ENCODE measurements at places on chromosomes 3 and 15.

- DNase-seq, result no peak
Observed at GRCh38 chr15:41560572-41560874, 1.5 kb downstream of the TYRO3 start.

DNA sequence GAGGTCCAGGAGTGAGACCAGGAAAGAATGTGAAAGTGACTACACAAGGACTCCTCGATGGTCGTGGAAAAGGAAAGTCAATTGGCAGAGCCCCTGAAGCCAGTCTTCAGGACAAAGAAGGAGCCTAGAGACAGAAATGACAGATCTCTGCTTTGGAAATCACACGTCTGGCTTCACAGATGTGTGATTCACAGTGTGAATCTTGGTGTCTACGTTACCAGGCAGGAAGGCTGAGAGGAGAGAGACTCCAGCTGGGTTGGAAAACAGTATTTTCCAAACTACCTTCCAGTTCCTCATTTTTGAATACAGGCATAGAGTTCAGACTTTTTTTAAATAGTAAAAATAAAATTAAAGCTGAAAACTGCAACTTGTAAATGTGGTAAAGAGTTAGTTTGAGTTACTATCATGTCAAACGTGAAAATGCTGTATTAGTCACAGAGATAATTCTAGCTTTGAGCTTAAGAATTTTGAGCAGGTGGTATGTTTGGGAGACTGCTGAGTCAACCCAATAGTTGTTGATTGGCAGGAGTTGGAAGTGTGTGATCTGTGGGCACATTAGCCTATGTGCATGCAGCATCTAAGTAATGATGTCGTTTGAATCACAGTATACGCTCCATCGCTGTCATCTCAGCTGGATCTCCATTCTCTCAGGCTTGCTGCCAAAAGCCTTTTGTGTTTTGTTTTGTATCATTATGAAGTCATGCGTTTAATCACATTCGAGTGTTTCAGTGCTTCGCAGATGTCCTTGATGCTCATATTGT is 6.0 kb downstream of the CCR2 start:
- DNase-seq, result no peak

- DNase-seq, result no peak
Observed at GRCh38 chr15:51425517-51426040, 84.1 kb downstream of the GLDN start.

GRCh38 chr15:79099692-79100091 is 9.1 kb upstream of the RASGRF1 start:
- DNase-seq, result no peak

DNA sequence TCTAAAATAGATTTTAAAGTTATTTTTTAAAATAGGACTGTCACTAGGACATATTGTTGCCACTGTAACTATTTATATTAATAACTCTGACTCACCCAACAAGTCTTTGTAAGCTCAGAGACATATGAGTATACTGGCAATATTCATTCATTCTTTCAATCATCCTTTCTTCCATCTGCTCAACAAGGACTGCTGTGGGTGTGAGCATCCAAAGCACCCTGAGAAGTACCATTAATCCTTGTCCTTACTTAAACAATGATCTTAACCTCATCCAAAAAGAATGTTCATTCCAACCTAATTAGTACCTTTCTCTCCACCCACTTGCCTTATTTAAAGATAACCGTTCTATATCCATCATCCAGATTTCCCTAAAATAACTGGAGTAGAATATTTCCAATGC is 94.2 kb upstream of the PPP2R3A start:
- DNase-seq, result no peak

DNA sequence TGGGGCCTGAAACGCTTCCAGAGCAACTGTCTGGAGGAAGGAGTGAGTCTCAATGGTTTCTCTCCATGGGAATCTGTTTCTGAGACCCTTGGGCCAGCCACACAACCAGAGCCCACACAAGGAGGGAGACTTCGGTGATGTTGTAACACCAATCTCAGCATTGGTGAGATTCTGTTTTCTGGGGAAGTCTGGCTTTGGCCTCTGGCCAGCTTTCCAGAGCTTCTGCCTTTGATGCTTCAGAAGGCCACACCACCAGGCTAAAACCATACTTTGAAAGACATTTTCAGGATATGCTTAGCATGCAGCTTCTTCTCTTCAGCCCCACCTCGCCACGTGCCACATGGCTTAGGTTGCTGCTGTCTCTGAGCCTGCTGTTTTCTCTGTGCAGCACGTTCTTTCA is 3.6 kb upstream of the EEFSEC start:
- no peak for DNase-seq

DNA sequence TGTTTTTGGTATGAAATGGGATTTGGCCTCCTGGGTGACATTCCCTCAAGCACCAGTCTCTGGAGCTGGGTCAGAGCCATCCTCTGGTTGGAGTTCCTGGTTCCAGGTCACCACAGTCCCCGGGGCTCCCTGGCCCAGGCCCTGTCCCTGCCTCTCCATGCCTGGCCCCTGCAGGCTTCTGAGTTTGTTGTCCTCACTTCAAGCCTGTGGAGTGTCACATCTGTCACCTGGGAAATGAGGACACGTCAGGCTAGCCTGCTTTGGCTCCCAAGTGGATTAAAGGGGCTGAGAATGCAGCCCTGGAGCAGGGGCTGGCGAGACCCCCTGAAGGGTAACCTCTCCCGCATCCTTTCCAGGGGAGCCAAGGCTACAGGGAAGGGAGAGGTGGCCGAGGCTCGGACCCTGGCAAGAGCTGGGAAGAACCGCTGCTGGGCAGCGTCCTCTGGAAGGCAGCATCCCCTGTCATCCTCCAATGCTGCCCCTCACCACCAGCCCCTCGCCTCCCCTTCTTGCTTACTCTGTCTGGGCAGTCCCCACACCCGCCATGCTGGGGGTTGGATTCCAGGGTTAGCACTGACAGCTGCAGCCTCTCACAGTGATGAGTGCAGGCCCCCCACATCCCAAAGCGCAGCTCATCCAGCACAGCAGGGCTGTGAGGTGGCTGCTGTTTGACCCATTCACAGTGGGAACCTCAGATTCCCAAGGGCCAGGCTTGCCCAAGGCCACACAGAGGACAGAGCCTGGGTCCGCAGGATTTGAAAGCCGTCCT is 75.5 kb upstream of the IQSEC1 start:
- DNase-seq, result no peak

GRCh38 chr3:11045536-11045935 is 53.0 kb downstream of the SLC6A1 start:
- DNase-seq, result no peak

DNA sequence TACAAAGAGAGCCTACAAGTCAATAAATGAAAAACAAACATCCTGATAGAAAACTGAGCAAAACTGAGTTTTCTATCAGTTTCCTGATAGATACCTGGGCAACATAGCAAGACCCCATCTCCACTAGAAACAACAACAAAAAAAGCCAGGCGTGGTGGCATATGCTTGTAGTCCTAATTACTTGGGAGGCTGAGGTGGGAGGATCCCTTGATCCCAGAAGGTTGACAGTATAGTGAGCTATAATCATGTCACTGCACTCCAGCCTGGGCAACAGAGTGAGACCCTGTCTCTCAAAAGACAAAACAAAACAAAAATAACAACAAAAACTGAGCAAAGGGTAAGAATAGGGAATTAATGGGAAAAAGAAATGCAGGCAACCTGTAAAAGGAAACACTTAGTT is 23.9 kb upstream of the UBE2E1 start:
- DNase-seq, result no peak

DNA sequence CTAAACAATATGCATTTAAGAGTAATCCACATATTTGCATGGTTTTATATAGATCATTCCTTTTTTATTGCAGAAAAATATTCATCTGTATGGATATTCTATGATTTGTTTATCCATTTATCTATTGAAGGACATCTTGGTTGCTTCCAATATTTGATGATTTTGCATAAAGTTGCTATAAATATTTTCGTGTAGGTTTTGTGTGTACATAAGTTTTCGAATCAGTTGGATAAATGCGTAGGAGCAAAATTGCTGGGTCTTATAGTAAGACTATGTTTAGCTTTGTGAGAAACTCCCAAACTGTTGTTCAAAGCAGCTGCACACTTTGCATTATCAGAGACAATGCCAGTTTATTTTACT is 971.2 kb downstream of the DIPK2A start:
- DNase-seq, result no peak

DNA sequence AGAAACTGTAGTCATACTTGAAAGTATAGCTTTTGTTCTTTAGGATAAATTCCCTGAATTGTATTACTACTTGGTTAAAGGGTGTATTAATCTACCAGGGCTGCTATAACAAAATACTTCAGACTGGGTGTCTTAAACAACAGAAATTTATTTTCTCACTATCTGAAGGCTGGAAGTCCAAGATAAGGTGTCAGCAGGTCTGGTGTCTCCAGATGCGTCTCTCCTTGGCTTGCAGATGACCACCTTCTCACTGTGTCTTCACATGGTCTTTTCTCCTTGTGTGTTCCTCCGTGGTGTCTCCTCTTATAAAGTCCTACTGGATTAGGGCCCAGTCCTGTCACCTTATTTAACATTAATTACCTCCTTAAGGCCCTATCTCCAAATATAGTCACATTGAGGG is 33.7 kb downstream of the MED12L start:
- DNase-seq, result no peak

DNA sequence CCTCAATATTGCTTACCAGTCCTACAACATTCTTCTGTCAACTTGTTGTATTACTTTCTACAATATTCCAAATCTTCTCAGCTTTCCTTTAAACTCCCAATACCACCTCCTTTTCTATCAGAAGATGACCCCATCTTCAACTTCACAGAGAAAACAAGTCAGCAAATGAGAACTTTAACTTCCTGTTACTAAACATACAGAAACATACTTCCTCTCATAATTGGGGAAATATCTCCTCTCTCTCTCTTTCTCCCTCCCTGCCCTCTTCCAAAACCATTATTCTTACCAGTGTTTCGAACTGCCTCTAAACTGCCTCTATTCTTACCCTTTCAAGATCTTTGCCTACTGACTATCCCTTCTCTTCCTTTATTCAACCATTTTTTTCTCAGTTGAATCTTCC is 1.8 kb upstream of the SNAP23 start:
- DNase-seq, result no peak

GRCh38 chr3:78517965-78518364 is 1249.8 kb downstream of the ROBO1 start:
- no peak for DNase-seq

GRCh38 chr3:170976190-170976519 is 50.4 kb downstream of the SLC2A2 start:
- DNase-seq, result no peak

- no peak for DNase-seq
Observed at GRCh38 chr15:75653347-75653913, 5.7 kb downstream of the SNX33 start.

DNA sequence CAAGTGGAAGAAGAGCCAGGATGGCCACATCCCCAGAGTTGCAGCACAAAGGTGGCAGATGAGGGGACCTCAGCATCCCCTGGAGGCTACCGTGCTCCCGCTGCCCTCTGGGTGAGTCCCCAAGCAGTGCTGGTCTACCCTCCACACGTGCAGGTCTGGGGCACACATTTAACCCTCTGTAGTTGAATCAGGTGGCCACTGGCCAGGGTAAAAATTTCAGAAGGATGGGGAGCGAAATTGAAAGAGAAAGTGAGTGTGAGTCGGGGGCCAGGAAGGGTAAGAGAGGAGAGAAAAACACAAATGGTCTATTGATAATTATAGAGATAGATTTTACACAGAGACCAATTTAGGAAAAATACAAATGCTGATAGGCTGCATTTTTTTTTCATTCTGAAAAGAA is 139.5 kb upstream of the EIF1B start:
- DNase-seq, result no peak

DNA sequence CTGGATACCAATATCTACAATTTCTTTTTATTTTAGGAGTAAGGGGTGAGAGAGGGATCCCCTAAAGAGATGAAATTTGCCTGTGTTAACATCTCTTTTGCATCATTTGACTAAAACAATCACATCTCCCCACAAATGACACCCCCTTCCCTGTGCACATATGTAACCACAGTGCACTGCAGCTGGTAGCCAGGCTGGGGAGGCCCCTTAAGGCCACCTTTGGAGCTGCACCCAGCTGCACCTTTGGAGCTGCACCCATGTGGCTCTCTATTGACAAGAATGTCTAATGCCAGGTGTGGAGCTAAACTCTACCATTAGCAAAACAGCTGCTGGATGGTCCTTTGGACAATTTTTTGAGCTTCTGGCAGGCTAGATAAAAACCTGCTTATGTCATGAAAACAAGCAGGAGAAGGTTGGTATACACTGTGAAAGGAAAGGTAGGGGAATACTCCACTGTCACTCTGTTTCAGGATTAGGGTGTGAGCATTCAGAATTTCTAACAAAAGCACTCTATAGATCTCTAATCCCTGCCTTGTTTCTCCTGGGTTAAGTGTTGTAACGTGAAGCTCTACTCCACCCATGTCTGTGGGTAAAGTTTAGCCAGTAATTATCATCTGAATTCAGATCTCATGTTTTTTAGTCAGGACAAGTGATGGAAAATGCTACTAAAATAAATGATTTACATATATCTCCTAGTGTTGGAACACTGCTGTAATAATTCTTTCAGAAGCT is 52.1 kb downstream of the TFG start:
- DNase-seq, result no peak

DNA sequence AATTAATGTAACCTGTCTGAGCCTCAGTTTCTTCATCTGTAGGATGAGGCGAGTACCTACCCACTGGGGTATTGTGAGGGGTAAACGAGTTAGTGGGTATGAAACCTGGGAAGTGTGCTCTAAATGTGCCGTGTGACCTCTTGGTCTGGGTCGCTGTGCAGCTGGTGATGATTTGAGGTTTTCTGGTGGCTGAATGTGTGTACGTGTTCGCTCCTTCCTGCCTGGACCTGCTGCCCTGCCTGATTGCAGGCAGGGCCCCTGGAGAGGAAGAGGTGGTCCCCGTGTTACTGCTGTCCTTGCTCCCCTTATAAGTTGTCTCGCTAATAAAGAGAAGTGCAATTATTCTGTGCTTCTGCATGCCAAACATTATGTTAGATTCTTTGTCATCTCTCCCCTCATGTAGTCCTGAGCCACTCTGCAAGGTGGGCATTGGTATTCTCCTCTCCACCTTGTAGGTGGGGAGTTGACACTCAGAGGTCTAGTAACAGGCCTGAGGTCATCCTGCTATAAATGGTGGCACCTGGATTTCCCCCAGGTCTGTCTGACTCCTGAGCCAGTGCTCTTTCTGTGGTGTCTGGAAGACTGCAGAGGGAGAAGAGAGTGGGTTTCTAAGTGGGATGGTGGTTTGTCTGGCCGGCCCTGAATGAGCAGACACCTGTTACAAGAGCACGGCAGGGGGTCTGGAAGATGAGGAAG is 15.7 kb downstream of the PDIA5 start:
- no peak for DNase-seq

- no peak for DNase-seq
Observed at GRCh38 chr3:31370681-31371080, 162.0 kb upstream of the STT3B start.

GRCh38 chr15:48638963-48639362 is 6.5 kb downstream of the FBN1 start:
- no peak for DNase-seq

Measured in stimulated activated CD4-positive, alpha-beta T cell treated with anti-CD3 and anti-CD28 coated beads, TNF-alpha, amount 100 ng/mL, for 1 hour (primary cell).